ENCODE measurements at places on chromosomes 16 and 17.

GRCh38 chr16:31031276-31031675 lies 2.1 kb upstream of the STX4 start:
- H3K27ac ChIP-seq, result no peak overlapping the region
- no peak for DNase-seq
- H3K36me3 ChIP-seq, result peaks cover 13% of the 10 kb centered on the region
- peaks cover 27% of the 10 kb centered on the region for H3K4me1 ChIP-seq

GRCh38 chr16:2799859-2800226 lies 1.6 kb downstream of the PRSS41 start:
- H3K4me3 ChIP-seq, result no peak overlapping the region
- H3K4me1 ChIP-seq, result no peaks in the 10 kb centered on the region
- no peaks in the 10 kb centered on the region for H3K36me3 ChIP-seq
- H3K27me3 ChIP-seq, result peaks cover 21% of the 10 kb centered on the region
- DNase-seq, result no peak

DNA sequence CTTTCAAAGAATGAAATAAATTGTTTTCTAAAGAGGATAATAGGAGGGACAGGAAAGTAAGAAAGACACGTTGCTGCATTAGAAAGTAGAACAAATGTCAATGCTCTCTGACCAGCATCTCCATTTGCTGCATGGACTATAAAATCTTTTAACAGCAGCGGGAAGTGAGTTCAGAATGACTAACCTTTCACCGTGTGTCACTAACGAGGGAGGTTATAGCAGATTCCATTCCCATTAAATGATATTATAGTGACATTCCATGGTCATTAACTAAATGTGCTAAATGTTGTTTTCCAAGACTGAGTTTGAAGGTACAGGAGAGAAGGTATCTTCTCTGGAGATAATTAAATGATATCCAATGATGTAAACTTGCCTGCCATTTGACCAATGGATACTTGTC lies 127.1 kb upstream of the HS3ST3A1 start:
- H3K36me3 ChIP-seq, result no peaks in the 10 kb centered on the region
- no peak for DNase-seq
- no peaks in the 10 kb centered on the region for H3K27me3 ChIP-seq
- no peak overlapping the region for H3K27ac ChIP-seq
- no peaks in the 10 kb centered on the region for H3K4me1 ChIP-seq
- no peak overlapping the region for H3K4me3 ChIP-seq

DNA sequence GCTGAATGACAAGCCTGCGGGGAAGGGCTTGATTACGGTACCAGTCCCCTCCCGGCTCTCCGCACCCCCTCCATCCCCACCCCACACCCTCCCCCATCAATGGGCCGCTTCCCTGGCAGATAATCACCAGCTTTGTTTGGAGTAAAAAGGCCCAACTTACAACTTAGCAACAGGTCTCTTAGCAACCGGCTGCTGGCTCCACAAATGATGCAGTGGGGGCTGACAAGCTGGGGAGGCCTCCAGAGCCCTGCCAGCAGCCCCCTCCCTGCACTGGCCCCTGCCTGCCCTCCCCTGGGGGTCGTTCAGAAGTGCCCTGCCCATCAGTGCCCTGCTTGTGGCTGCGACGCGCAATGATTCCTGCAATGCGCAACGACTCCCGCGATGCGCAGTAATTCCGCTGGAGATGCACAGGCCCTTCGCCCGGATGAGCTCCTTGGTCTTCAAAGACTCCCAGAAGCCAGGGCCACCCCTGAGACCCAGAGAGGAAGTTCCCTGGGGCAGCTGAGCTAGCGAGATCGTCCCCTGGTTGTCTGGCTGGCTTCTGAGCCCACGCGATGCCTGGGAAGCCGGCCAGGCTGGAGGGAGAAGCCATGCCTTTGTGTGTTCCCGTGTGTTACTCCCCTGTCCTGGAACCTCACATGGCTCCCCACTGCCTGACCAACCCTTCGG lies 23.3 kb downstream of the CPNE2 start:
- H3K27ac ChIP-seq, result no peak overlapping the region
- H3K4me3 ChIP-seq, result no peak overlapping the region
- DNase-seq, result no peak
- H3K36me3 ChIP-seq, result no peaks in the 10 kb centered on the region
- no peaks in the 10 kb centered on the region for H3K27me3 ChIP-seq
- H3K4me1 ChIP-seq, result no peaks in the 10 kb centered on the region

GRCh38 chr16:25114121-25114520 lies 2.6 kb downstream of the LCMT1 start:
- peaks cover 3% of the 10 kb centered on the region for H3K36me3 ChIP-seq
- no peaks in the 10 kb centered on the region for H3K27me3 ChIP-seq
- H3K27ac ChIP-seq, result no peak overlapping the region

GRCh38 chr17:82095777-82096708 lies 2.0 kb downstream of the FASN start:
- H3K27me3 ChIP-seq, result no peaks in the 10 kb centered on the region
- peaks cover 13% of the 10 kb centered on the region for H3K4me1 ChIP-seq
- H3K4me3 ChIP-seq, result peak overlapping the region; percentile 41

- H3K4me3 ChIP-seq, result no peak overlapping the region
- no peaks in the 10 kb centered on the region for H3K27me3 ChIP-seq
- H3K4me1 ChIP-seq, result peaks cover 15% of the 10 kb centered on the region
Measured at GRCh38 chr16:2738615-2739014, 13.8 kb upstream of the SRRM2 start.

DNA sequence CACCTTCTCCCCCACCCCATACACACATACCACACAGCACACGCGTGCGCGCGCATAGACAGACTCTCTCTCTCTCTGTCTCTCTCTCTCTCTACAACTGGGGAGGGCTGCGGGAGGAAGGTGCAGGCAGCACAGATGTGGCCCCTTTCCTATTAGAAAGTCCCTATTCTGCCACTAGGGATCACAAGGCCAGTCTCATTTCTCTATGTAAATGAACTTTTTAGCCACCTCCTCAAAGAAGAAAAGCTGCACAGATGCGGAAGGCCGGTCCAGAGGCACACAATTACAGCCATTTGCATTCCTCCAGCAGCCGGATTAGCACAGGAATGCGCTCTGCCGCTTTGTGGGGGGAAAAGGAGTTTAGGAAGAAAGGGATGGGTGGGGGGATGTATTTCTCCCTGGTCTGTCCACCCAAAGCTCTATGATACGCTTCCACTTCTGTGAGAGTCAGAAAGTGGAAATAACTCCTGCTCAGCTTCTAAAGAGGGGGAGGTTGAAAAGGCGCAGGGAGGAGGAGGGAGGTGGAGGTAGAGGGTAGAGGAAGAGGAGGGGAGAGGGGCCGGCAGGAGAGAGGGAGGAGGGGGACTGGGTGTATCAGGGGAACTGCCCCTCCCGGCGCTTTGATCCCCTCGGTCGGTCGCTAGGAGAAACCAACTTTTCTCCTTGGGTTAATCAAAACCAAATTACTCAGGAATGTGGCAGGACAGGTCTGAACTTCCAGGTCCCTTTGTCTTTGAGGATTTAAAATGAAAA lies 11.7 kb downstream of the ZFHX3 start:
- H3K4me1 ChIP-seq, result peaks cover 1% of the 10 kb centered on the region
- DNase-seq, result no peak
- peaks cover 30% of the 10 kb centered on the region for H3K27me3 ChIP-seq
- no peak overlapping the region for H3K4me3 ChIP-seq
